ENCODE measurements at places on chromosomes 7 and 10.
A peak's percentile ranks its signal among the peaks of the same experiment; 100 is the strongest.

DNA sequence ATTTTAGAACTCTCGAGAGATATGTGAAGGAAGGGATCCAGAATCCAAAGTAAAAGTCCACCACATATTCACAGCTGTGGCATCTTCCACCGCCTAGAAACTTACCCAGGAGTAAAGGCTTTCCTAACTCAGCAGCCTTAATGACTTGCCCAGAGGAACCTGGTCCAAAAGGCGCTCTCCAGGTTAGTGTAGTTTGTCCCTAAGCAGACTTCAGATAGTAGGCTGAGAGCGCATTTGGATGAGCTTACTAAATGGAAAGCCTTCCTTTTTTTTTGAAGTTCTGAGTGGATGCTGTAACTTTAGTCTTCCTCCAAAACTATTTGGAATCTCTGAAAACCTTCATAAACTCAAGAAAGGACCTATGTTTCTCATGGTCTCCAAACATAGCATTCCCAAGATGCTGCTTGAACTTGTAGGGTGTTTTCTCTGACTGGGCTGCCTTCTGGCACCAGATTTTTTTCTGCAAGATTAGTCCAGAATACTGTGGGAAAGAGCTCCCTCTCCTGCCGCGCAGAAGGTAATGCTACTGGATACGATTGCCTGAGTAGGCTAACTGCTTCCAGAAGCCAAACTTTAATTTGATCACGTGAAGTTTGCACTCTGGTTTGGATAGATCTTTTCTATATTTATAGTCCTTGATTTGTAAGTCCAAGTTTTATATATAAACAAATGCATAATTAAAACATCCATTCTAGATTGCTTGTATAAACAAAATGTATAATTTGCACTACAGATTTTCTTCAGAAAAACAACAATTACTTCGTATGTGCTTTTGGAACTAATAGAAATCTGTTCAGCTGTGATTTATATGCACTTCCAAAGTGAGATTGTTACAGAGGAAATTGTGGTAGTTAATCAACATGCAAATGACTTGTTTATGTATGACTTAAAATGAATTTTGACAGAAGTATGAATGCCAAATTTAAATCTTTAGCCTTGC lies 19.6 kb upstream of the GPR37 start:
- peak; percentile 83 for DNase-seq

DNA sequence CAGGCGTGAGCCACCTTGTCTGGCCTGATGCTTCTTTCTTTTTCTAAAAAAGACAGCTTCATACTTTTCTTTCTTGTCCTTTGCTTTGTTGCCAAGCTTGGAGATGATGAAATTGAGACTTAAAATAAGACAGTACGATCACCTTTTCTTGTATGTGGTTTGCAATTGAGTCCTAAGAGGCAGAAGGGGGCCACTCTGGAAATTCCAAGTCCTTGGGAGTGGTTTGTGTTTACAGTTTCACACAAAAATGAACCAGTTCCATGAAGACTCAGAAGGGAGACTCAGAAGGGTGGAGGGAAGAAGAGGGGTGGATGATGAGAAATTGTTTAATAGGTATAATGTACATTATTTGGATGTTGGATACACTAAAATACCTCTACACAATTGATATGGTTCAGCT lies 70.7 kb upstream of the TNS3 start:
- peak; percentile 23 for DNase-seq

GRCh38 chr10:126059076-126059826 lies 162.9 kb downstream of the FANK1 start:
- peak; percentile 87 for DNase-seq

- no peak for DNase-seq
Observed at GRCh38 chr7:51019891-51020870, 237.5 kb upstream of the GRB10 start.

DNA sequence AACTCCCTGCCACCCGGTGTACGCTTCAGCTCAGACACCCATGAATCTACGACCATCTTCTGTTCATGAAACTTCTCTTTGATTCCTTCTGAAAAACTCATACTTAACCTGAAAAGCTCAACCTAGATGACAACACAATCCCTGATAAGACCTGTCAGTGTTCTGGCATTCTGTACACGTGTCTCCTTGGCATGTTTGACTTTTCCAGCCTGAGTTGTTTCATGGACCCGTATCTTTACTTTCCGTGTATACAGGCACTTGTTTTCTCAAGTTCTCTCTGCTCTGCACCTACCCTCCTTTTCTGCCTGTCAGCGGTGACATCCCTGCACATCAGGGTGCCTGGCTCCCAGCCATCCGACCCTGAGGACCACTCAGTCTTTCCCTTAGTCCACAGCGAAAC lies 103.3 kb downstream of the LARP4B start:
- no peak for DNase-seq
